Fibroblast of gingiva (primary cell): ENCODE measurements at places on chromosomes 5 and 9.

GRCh38 chr5:24391816-24392215, 253.0 kb downstream of the CDH10 start:
- DNase-seq: no peak

- no peak for DNase-seq
Measured at GRCh38 chr5:167763772-167764171, 527.7 kb upstream of the WWC1 start.

- peak; percentile 39 for DNase-seq
Measured at GRCh38 chr5:61330341-61330844, 1.7 kb upstream of the ZSWIM6 start.

DNA sequence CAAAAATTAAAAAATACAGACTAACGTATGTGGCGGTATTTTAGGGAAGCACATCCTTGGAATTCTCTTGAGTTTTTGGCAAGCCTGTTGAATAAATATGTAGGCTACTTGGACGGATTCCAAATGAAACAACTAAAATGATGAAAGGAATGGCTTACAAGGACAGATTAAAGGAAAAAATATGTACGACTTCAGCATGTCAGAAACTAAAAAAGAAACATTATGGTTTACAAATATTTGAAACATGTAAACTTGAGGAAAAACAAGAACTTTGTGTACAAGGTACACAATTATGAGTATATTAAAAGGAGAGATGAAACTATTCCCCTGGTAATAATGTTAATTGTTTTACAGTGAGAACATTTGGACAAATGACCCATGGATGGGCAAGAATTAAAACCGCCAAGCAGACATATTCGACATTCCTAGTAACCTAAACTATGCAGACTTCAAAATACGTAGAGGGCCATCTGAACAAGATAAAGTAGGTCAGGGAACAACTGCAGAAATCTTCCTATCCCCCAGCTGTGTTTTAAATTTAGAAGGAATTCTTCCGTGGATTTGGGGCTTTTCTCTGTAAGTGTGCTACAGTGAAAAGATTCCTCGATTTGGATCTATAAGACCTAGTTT, 12.5 kb downstream of the EDIL3 start:
- DNase-seq: peak; percentile 85

DNA sequence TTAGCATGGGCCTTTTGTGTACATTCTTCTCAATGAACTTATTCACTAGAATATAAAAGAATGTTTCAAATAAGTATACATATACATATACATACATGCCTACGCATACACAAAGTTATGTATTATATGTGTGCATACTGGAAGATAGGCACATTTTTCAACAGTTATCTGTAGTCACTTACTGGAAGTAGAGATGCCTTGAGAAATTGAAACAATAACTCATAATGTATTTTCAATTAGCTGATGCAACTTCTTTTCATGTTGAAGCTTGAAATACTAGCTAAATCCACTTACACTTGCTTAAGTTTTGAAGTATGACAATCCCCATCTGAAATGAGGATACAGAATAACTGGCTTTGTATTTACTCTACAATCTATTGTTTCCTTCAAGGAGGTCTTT, 469.0 kb upstream of the PTGER4 start:
- DNase-seq: no peak

GRCh38 chr9:114214181-114214580, 58.8 kb downstream of the COL27A1 start:
- peak; percentile 74 for DNase-seq

DNA sequence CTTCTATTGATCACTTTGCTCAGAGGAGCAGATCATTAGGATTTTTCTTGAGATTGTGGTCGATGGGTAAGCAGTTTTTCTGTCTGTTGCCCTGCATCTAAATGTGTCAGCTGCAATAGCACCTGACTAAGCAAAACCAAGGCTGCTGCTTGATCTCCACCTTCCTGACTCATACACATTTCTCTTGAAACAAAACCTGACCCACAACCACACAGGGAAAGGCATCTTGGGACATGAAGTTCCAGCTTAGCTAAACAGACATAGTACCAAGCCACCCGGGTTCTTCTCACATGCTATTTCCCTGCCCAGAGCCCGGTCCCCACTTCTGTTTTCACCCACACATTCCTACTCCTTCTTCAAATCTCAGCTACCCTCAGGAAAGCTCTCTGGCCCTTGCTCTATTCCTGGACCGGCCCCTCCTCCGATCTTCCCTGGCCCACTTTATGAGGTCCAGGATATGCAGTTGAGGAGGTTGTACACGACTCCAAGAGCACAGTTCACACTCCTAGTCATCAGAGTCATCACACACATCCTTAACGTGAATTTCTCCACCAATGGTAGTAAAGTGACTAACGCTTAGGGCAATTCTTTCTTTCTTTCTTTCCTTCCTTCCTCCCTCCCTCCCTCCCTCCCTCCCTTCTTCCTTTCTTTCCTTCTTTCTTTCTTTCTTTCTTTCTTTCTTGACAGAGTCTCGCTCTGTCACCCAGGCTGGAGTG, 16.0 kb upstream of the ZBTB43 start:
- peak; percentile 34 for DNase-seq

DNA sequence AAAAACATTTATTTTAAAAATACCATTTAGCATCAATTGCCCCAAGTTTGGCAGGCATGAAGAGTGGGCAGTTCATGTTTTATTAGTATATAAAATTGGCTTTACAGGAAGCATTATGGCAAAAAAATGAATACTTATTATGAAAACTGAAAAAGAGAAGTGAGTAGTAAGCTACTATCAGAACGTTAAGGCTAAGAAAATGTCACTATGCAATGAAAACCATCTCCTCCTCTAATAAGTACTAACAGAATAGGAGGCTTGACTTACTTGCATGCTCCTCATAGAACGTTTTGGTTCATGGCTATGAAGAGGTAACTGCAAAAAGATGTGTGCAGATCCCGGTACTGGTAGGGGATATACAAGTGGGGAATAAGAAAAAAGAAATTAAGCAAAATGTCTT, 23.6 kb downstream of the TICAM2 start:
- DNase-seq: no peak

DNA sequence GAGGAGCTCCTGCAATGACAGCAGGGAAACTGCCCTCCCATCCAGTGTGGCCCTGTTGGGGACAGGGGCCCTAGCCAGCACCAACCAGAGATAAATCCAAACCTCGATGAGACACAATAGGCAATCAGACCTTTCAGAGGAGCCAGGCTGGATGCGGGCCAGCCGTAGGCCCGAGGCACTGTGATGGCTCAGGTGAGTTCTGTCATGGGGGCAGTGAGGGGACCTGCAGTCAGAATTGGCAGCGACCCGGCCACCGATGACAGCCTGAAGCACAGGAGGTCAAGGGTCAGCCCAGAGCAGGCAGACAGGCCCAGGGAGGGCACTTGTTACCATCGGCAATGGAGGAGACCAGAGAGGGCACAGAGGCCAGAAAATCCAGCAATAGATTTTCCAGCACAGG, 90.8 kb downstream of the FRMD3 start:
- no peak for DNase-seq

DNA sequence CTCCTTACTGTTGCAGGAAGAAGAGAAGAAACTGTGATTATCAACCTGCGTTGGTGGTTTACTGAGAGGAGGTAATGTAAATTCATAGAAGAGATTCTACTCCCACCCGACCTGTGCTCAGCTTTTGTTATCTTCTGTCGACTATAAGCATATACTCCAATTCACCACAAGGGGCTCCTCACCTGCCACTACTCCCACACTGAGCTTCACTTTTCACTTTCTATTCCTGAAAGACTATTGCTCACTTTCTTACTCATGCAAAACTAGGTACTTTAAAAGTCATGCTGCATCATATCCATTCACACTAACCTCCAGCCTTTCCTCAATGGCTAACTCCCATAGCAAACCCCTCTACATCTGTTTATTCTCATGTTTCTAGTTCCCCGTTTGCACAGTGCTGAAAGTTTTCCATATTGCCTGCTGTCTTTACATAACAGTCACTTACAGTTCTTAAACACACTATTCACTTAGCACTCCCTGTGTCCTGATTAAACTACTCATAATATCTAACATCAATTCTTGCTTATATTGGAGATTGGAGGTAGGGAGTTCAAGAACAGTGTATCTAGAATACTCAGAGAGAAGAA, 1062.6 kb downstream of the NR2F1-AS1 start:
- peak; percentile 39 for DNase-seq

DNA sequence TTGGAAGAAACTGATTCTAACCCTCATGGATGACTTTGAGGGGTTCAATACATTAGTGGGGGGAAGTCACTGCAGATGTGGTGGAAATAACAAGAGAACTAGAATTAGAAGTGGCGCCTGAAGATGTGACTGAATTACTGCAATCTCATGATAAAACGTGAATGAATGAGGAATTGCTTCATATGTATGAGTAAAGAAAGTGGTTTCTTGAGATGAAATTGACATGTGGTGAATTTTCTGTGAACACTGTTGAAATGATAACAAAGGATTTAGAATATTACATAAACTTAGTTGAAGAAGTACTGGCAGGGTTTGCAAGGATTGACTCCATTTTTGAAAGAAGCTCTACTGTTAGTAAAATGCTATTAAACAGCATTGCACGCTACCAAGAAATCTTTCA, 113.0 kb downstream of the UGCG start:
- no peak for DNase-seq

GRCh38 chr9:89174291-89174690, 4.3 kb downstream of the SHC3 start:
- no peak for DNase-seq

DNA sequence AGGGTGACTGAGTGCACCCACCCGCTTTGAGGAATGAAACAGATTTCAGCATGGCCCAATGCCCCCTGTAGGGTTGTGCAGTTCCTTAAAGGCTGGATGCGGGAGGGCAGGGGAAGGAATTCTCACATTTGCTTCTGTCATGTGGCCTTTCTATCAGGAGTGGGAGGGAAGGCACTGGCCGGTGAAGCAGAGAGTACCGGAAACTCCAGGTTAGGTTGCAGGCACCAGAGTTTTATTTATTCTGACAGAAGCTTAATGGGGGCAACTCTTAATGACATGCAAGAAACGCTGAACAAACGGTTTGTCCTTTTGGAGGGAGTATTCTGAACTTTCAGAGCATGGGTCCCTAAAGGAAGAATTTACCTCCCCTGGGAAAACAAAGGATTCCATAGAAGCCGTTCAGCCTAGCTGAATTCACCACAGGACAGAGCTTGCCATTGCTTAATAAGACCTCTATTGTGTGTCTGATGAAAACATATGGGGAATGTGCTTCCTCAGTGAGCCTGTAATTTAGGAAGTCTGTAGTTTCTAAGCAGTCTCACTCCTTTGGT, 44.1 kb upstream of the EQTN start:
- peak; percentile 56 for DNase-seq

GRCh38 chr5:123036391-123037103, at the start of gene PPIC:
TSS of gene PPIC (minus strand) at chr5:123036725. CDS start at chr5:123036625, 100 bp downstream.
- peak; percentile 85 for DNase-seq

DNA sequence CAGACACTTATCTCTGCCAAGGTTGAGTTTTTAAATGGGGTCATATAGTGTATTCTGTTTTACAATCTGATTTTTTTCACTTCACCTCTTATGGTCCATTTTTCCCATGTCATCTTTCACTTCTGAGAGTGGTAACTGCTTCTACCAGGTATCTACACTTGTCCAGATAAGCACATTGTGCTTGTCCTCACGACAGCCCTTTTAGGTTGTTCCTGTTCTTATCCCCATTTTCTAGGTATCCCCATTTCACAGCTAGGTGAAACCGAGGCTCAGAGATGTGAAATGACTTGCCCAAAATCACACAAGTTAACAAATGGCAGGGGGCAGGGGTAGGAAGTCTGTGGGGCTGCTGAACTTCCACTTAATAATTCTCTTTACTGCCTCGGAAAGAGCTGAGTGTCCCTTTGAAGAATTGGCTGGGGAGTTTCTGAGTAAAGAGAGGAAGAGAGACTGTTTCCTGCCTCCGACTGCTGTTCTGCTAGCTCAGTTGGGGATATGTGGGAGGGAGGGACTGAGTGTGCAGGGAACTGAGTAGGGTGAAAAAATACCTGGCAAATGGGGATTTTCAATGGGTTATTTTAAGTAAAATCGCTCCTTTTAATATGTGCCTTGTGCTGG, 255.4 kb downstream of the GRIA1 start:
- no peak for DNase-seq

DNA sequence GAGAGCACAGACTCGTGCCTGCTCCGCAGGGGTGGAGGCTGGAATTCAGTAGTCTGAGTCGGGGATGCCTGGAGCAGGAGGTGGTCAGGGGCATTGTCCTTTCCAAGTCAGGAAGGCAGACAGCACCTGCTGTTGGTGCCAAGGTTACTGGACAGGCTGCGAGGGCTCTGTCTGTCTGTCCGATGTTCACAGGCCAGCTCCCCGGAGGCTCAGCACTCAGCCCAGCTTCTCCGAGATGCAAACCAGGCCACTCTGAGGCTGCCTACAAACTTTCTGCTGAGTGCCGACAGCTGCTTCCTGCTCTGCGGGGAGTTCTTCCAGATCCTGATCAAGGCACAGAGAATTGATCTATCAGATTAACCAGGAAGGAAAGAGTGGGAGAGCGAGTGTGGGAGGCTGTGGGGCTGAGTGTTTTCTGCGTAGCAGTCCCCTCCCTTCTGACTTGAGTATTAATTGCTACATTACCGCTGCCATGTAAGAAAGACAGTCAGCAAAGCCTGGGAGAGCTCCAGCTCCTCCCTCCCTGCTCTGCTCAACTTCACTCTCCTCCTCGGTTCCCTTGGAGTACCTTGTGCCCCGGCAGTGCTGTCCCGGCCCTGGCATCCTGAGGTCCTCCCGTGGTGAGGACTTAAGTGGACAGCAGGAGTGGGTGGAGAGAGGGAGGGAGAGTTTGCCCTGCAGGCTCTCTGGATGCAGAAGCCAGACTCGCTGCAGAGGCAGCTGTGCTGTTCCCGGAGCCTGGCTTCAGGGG, 36.0 kb downstream of the KCNMB1 start:
- DNase-seq: no peak

GRCh38 chr5:113330533-113331208, 104.1 kb downstream of the TSSK1B start:
- peak; percentile 87 for DNase-seq

DNA sequence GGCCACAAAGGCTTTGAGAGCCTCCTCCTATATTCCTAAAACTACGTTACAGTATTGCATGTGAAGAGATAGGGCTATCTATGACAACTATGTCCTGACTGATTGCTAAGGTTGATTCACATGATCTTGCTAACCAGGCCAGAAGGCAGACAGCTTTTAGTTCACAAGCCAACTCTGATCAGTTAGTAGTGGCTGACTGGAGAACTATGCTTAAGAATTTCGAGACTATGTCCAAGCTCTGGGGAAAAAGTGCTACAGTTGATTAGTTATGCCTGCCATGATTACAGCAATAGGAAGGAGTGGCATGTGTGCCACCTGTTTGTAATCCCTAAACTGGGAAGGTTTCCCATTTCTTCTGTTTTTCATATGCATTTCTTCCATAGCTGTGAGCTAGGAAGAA, 223.4 kb downstream of the DOCK8 start:
- DNase-seq: peak; percentile 73
